Calu3 (cell line): ENCODE measurements at places on chromosomes 2 and 18.
A peak's percentile ranks its signal among the peaks of the same experiment; 100 is the strongest.

DNA sequence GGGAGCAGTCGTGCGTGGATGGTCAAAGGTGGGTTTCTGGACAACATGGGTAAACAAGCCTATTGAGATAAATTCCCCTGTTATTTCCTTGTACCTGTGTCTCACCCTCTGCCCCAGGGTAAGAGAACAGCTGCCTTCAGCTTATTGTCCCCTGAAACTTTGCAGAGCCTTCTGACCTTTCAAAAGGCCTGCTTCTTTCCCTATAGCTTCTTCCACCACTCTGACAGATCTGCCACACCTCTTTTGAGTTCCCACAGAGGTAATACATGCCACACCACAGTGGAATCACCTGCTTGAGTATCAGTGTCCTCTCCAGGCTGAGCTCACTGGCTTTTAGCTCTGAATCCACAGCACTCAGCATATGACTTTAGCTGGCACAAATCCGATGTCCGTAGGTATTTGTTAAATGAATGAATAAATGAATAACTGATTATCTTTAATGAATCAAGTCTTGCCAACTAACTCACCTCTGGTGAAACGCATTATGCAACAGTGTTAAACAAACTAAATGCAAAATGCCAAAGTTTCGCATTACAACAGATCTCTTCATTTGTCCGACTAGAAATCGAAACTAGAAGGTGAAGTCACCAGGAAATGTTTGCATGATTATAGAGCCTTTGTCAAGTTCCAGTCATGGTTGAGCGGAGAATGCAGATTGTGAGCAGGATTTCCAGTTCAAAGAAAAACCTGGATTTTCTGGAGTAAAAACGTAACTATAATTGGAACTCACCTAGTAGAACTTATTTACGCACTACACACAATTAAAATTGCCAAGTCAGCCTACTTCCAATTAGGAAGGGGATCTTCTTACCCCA lies 16.4 kb downstream of the DYNAP start:
- DNase-seq: peak; percentile 60

GRCh38 chr2:7026742-7027141 lies 109.5 kb downstream of the RNF144A start:
- DNase-seq: no peak

DNA sequence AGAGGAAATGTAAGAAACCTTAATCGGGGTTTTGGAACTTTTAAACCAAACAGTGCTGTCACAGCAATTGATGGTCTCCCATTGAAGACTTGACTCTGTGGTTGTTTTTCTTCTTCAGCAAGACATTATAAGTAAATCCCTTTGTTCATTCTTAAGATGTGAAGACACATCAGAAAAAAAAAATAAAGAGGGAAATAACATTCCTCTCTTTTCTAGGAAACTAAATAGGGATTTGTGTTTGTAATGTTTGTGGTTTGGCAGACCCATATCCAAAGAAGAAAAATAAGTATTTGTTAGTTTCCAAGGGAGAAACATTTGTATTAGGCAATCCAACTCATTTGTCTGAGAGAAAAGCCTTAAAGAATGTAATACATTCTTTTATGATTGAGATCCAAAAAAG lies 359.9 kb downstream of the DSC3 start:
- DNase-seq: no peak

- DNase-seq: no peak
Measured at GRCh38 chr2:241996100-241996499, 126.6 kb downstream of the RTP5 start.

- DNase-seq: no peak
Measured at GRCh38 chr2:240522406-240522805, 35.4 kb downstream of the ANKMY1 start.

DNA sequence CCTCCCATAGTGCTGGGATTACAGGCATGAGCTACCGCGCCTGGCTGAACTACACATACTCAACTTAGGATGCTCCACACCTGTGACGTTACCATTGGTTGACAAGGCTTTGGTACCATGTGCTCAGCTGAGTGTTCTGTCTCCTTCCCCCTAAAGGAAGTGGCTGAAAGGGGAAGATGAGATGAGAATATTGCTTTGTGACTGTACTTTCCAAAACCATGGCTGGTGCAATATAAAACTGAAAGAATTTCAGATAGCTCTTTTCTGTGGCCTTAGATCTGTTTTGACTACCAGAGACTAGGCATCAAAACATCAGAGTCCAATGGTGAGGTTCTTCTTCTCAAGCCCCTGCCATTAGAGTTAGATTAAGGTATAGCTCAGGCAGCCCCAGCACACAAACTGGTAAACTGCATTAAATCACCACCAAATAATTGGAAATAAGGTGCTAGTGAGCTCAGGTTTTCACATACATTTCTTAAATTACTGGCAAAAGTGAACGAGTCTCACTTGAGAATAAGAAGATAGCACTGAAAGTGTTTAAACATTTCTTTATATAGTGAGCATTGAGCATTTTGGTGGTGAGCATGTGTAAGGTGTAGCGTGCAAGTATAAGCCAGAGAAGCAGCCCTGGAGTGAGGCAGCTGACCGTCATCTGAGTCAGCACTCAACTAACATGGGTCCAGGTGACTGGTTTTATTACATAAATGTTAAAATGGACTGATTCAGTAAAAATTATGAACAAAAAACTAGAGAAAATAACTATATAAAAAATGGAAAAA lies 113.5 kb upstream of the FZD5 start:
- no peak for DNase-seq

DNA sequence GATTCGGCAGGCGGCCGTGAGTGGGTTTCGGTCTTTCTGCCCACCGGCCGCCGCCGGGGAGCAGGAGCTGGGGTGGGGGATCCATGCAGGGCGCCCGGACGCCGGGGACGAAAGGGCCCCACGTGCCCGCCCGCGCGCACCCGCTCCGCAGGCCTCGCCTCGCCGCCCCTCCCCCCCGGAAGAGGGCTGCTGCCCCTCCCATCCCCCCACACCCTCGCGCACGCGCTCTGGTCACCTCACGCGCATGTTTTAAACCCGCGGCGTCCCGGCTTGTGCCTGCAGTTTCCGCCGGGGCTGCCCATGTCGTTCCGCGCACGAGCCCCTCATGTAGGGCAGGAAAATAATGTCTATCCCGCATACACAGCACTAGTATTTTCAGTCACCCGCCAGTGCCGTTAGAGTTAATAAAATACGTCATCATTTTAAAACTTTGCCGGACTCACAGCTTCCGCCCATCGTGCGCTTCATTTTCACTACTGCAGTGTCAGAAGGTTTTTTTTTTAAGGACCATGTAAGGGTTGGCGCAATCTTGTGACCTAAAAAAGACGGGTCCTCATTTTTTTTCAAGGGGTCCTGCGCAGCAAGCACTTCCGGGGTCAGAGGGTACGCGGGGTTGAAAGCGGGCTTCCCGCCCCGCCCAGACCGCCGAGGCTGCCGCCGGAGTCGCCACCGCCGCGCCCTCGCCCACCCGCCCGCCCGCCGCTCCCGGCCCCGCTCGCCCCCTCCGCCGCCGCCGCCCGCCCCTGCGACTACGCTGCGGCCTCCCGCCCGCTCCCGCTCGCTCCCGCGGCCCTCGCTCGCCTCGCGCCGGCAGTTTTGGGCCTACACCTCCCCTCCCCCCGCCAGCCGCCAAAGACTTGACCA lies at the start of gene PCBP1:
TSS of gene PCBP1 (plus strand) at position 640 of the 864 bp plus-strand sequence. CDS start 267 bp downstream, outside the sequence.
- peak; percentile 97 for DNase-seq

GRCh38 chr2:31018280-31018679 lies 120.0 kb downstream of the GALNT14 start:
- DNase-seq: no peak

GRCh38 chr2:65550246-65550645 lies 117.8 kb upstream of the SPRED2 start:
- DNase-seq: no peak

DNA sequence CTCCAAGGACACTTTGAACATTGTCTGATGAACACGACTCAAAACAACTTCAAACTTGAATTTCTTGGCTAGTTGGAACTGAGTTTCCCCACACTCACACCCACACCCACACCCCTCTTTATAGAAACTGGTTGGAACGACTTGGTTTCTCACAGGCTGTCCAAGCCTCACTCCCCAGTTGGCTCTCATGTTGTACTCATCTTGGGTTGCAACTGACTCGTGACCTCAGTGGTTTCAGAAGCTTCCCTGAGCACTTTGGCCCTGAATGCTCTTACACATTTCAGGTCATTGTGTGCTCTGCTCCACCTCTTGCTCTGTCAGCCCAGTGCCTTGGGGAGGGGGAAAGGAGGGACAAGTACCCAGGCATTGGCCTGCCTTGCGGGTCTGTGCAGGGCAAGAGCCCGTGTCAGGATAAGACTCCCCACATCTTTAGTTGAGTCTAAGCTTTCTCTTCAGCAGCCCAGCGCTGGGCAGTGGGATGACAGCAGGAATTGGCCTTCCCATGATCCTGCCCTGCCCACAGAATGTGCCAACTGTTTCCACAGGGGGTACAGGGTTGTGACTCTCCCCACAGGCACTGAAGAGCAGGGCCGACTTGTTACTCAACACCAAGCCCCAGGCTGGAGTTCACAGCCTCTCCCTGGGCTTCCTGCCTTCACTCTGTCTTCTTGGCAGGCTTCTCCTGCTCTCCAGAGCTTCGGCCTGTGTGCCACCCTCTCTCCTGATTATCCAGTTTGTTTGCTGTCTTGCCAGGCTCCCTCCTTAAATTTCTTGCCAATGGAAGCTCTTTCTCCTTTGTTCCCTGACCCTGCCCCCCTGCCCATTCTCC lies 104.6 kb downstream of the RTN4 start:
- no peak for DNase-seq

DNA sequence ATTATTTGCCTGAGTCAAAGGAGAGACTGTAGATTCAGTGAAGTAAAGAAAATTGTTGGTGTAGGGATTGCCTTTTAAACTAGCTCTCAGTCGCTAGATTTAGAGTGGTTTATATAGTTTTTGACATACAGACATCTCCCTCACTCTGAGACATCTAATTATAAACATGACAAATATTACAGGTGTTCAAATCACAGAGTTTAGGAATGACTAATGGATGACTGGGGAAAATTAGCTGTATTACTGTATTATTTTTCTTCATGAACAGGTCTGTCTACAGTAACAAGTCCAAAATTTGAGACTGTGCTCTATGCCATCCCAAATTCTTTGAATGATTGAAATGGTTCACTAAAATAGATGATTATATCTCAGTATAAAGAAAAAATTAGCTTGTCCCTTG lies 40.0 kb downstream of the MAP2 start:
- DNase-seq: no peak

DNA sequence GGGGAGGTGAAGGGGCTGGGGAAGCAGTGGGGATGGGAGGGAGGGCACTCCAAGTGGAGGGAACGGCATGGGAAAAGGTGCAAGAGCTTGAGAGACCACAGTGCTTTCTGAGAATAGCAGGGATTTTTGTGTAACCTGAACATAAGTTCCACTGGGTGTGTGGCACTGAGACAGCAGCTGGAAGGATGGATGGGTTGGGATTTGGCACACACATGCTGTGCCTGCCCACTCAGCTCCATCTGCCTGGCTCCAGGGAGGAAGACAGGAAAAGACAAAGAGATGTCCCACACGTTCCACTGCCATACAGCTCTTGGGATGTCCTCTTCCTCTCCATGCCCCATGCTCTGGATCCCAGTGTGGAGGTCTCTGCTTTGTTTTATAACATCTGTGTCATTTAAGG lies 114.1 kb upstream of the TEX51 start:
- DNase-seq: no peak

- DNase-seq: no peak
Measured at GRCh38 chr2:121263996-121264715, 20.8 kb downstream of the TFCP2L1 start.

DNA sequence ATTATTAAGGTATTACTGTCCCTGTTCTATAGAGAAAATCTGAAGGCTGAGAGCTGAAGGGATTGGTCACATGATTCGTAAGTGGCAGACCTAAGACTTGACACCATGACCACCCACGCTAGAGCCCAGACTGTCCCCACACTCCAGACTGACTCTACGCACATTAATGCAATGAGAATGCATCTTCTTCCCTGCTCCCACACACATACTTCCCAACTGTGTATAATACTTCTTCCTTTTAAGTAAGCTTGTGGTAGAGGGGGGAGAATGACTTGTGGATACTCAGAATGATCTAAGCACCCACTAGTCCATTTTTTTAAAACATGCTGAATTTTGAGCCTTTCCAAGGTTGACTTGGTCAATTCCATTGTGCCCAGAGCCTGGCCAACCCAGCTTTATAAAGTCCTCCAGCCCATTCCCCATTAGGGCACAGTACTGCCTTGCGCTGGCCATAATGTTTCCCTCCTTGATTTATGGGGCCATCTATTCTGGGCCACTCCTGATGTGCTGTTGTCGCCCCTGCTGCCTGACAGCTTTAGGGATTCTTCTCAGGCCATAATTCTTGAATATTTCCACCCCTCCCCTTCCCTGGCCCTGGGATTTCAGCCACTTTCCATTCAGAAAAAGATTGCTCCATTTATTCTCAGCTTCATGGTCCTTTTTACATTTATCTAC lies 28.7 kb downstream of the ALK start:
- no peak for DNase-seq

GRCh38 chr2:22003270-22003669 lies 879.5 kb downstream of the TDRD15 start:
- no peak for DNase-seq

DNA sequence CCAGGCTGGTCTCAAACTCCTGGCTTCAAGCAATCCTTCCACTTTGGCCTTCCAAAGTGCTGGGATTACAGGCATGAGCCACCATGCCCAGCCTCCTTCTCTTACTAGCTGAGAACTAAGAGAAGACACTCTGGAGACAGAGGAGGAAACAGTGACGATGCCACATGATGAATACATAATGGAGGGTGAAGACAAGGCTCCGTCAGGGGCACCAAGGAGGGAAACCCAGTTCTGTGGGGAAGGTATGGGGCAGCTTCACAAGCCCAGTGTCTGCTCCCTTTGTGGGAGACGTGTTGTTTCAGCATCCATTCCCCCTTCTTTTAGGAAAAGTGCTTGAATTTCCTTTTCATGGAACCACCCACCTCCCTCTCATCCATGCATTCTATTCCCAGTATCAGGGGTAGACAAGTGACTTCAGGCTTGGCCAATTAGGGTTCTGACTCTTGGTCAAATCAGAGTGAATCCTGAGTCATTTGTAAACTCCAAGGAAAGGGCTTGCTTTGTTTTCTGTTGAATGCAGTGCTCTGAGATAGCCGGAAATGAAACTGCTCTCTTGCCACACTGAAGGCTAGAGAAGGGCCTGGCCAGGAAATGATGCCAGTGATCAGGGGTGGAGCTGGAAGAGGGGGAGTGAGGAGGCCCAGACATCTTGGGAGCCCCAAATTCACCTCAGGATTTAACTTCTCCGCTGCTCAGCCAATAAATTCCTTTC lies 23.7 kb downstream of the TMEM127 start:
- no peak for DNase-seq

DNA sequence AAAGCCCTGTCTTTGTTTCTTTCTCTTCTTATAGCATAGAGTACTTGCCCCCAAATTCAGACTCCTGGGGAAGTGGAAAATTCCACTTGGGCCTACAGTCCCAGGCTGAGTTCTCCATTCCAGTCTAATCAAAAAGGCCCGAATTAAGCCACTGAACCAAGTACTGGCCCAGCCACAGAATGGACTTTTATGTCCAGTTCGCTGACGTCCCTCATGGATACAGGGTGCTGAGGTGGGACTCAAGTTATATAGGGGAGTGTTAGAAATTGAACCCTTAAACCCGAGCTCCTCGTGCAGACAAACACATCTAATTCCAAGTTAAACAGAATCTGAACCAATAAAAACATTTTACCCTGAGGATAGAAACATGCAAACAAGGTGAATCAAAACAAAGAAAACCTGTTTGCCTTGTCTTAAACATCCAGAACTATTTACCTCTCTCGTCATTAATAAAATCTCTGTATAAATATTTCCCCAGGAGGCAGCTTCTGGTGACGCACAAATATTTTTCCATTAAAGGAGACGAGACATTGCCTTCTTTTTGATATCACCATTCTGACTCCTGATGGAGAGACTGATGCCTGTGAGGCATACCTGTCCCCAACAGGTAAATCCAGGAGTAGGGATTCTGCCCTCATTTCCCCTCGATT lies 136.8 kb upstream of the ARL4C start:
- DNase-seq: no peak

- peak; percentile 72 for DNase-seq
Measured at GRCh38 chr2:230781130-230781797, 68.6 kb downstream of the CAB39 start.
